NCI-H524 (cell line): ENCODE measurements at places on chromosomes 12 and 14.
A peak's percentile ranks its signal among the peaks of the same experiment; 100 is the strongest.

DNA sequence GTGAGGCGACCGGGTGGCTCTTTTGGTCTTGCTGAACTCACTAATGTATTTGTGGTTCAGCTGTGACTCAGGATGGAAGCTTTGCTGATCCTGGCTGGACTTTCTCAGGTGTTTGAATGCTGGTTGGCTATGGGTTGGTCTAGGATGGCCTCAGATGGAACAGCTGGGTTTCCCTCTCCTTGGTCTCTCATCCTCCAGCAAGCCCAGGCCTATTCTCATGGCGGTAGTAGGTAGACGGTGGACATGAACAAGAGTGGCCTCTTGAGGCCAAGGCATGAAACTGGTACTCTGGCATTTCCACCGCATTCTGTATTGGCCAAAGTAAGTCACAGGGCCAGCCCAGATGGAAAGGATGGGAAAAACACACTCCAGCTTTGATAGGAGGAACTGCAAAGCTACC, 11.8 kb upstream of the POLR3B start:
- peak; percentile 46 for DNase-seq

DNA sequence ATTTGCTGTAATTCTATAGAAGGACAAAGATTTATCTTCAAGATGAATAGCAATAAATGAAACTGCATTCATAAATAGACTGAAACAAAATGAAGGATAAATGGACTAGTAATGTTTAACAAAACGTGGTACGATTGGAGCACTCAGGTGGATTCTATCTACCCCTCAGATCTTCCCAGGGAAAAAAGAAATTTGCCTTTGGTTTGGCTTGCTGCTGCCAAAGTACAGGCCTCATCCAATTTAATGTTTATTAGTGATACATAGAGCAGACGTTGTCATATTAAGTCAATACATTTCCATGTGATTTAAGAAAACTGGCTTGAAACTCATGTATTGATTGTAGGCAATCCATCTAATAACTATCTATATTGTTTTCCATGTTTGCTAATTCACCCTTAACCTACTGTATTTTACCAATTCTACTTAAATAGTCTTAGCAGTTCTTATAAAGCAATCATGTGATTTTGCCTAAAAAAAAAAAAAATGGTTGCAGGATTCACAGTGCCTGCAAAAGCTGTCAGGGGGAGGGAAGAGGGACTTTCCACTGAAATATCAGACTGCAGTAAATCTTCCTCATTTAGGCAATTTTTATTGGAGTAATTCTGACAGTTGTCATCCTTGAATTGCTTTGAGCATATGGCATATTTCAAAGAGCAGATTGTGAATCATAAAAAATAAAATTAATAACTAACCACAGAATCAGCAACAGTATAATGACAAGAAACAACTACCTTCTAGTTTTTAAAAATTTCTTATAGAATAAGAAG, 242.2 kb upstream of the NPAS3 start:
- DNase-seq, result peak; percentile 93

GRCh38 chr12:31321186-31321896, 4.6 kb downstream of the SINHCAF start:
- DNase-seq, result no peak

DNA sequence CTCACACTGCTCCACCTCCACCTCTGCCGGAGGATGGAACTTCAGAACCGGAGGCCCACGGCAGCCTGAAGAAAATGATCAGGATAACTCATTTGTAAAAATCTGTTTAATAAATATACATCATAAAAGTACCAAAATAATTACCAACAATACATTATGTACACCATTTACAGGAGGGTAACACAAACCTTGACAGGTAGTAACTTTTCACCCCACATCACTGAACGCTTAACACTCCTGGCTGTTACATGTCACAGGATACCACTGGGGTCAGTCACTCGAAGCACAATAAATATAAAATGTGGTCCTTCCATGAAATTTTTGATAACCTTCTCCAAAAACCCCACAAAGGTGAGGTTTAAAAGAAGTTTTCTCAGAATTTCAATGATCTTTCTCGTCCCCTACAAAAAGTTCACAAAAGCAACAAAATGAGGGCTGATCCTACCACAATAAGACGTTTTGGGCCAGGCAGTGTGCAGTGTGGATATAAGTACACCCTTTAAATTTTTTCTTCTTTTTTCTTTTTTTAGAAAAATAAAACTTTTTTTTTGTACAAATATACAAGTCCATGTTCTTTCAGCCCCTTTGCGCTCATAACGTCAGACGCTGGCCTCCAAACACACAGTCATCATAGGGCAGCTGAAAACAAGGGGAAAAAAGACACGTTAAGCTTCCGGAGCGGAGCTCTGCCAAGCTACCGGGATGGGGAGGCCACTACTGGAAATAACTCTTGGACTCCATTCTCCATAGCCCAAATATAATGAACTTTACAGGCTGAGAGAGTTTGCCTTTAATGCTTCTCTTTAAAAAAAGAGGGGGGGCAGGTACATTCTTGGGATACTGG, 2.9 kb downstream of the NFKBIA start:
- no peak for DNase-seq

- DNase-seq, result no peak
These were observed 1.7 kb downstream of the ATF7 start for GRCh38 chr12:53624458-53624857.

- no peak for DNase-seq
These were observed 313.3 kb downstream of the TMEM121 start for GRCh38 chr14:105839425-105840265.

- peak; percentile 64 for DNase-seq
These were observed at the start of gene ADCY6 for GRCh38 chr12:48788854-48789775. Gene ADCY6 (minus strand): TSS chr12:48789089. CDS start chr12:48783434, 5,655 bp downstream.

DNA sequence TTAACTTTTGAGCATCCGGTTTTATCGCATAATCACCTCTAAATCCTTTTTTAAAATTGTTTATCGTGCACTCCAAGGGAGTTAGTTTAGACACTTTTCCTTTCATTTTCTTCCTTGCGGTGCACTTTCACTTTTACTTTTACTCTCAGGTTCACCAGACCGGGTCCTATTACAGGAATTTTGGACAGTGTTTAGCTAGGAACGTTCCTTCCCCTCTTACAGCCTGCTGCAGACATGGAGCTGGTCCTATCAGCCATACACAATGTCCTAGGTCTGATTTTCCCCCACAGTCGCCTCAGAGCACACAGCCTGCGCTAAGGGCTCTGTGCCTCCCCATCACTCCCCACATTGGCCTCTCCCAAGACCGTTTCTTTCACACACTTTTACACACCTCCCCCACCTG, 103.9 kb downstream of the ALG10 start:
- no peak for DNase-seq

DNA sequence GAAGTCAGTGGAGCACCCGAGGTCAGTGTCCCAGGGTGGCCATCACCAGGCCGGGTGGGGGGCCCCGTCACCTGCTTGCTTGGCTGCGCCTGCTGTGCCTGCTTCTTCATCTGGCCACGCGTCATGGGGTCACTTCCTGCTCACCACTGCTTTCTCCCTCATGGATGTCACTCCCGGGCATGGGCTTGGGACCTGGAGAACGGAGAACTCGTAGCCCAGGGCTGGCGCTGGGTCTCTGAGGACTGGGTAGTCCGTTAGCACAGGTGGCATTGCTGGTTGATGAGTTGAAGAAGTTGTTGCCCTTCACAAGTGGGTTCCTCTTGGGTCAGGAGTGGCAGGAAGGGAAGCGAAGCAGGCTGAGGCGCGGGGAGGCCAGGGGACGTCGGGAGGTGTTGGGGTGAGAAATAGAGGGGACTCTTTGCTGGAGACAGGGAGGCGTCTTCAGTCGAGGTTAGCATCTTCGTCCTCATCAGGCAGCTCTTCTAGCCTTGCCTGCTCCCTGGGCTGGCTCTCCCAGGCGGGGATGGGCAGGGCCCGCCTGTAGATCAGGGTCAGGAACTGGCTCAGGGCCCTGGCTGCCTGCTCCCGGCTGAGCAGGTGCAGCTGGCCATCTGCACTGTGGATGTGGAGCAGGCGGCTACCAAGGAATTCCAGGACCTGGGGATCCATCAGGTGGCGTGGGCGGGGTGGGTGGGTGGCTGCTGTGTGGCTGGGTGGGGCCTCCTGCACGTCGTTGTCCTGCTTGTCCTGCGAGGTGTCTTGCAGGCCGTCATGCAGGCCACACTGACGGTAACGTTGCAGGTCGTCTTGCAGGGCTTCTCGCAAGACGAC, 23.0 kb downstream of the RTL1 start:
- no peak for DNase-seq
